ENCODE measurements at places on chromosomes 3 and 15.

GRCh38 chr15:49232236-49232806 is 62.3 kb downstream of the GALK2 start:
- DNase-seq = no peak

DNA sequence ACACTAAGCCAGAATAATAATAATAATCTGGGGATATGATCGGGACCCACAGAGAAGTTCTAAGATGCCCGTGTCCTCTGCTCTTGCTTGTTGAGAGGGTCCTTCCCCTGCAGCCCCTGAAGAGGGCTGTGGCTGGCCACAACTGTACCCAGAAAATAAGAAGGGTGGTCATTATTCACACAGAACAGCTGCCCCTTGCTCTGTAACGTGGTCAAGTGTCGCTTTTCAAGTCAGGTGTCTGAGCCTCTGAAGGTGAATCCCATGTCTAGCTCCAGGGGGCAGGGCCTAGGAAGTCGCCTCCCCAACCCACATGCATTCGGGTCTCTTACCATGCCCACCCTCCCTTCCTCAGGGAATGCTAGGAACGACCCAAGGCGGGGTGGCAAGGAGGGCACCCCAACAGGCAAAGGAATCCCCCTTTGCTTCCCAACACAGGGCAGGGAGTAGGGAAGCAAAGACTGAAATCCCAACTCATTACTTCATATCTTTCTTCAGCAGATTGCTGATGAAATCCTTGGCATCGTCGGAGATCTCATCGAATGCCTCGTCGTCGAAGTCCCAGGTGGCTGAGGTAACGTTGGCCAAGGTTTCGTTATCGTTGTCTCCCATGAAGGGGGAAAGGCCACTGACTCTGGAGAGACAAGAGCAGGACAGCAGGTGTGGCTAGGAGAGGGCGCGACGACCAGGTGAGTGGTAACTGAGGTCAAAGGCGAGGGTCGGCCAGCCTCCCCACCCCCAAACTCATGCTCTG is 44.3 kb upstream of the HACD2 start:
- no peak for DNase-seq

DNA sequence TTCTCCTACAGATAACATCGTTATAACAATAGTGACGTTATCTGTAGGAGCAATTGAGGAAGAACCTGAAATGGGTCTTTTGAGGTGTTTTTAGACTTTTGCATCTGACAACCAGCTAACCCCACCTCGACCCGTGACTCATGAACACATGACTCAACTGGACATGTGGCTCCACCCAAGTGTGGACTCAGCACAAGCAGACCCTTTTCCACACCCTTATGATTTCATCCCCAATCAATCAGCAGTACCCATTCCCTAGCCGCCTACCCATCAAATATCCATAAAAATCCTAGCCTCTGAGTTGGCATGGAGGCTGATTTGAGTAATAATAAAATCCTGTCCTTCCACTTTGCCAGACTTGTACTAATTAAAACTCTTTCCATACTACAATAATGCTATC is 255.4 kb downstream of the ARPP21 start:
- no peak for DNase-seq

DNA sequence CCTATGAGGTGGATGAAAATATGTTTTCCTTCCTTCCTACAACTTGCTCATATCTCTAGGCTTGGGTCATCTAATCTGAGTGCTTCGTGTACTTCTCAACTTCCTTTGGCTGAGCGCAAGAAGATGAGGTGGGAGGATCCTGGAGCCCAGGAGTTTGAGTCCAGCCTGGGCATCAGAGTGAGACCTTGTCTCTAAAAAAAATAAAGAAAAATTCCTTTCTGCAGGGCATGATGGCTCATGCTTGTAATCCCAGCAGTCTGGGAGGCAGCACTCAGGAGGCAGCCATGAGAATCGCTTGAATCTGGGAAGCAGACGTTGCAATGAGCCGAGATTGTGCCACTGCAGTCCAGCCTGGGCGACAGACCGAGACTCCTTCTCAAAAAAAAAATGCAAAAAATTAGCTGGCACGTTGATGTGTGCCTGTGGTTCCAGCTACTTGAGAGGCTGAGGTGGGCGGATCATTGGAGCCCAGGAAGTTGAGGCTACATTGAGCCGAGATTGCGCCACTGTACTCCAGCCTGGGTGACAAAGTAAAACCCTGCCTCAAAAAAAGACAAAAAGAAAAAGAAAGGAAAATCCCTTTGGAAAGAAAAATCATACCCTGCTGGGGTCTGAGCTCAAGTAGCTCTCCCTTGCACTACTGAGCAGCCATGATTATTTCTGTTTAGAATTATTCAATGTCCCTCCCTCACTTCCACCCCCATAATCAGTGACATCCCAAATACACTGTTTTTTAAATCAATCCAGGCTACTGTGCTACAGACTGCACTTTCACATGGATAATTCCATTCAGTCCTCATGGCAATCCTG is 28.0 kb upstream of the RAB11A start:
- DNase-seq = no peak

DNA sequence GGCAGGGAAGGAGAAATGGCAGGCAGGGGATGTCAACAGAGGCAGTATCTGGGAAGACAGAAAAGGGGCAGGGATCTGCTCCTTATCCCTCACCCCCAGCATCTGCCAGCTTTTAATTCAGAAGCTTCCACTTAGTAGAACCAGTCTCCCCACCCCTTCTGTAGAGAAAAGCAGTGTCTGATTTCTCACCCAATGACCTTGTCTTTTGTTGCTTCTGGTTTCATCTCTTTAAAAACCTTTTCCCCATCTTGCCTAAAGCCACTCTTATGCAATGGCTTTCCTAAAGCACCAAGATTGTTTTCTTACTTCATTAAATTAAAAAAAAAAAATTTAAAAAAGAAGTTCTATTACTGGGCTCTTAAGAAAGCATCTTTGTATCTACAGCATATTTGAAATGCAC is 27.8 kb downstream of the ARHGEF3 start:
- DNase-seq = no peak

DNA sequence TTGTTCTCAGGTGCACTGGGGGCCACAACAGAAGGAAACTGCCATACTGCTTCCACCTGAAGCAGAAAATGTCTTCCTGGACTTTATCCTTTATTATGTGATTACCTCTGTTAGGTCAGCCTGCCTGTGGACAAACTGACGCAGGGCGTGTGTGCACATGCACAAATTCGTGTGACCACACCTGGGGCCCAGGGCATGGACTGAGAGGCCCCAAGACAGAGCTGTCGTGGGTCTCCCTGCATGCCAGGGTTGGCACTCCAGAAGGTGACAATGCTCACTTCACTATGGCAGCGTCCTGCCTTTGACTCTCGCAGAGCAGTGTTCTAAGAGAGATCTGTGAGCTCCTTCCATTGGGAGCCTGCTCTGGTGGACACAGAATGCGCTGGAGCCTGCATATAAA is 34.5 kb downstream of the CCDC12 start:
- no peak for DNase-seq

DNA sequence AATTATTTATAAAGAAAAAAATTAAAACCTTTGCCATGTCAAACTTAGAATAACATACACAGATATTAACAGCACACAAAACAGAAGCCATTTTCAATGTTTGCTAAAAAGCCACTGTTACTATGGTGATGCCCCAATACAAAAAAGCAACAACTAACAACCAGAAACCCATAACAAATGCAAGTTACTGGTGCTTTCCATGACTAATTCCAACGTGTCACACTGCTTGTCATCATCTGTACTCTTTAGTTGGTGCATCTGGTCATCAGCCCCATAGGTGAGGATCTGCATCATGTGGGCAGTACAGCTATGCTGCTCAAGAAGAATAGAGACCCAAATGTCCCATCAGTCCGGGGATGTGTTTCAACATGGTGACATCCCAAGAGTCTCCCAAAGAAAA is 52.8 kb downstream of the ATP8B4 start:
- DNase-seq = no peak

DNA sequence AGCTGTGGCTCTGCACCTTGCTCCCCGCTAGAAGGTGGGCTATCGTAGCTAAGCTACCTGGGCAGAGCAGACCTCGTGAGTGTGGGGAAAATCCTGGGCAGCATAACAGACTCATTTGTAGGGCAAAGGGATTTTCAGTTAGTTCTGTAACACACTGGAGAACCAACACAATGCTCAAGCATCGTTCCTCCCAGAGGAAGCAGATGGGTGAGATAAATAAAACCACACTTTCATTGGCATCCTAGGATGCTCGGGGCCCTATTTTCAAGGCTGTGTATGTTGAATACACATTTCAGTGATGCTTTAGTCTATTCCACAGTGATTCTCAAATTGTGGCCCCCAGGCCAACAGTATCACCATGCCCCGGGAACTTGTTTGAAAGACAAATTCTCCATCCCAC is 20.0 kb downstream of the LIPC start:
- no peak for DNase-seq

- no peak for DNase-seq
These were observed 374.6 kb upstream of the CFAP20DC start for GRCh38 chr3:59424268-59425010.

- no peak for DNase-seq
These were observed 49.7 kb downstream of the KLHL25 start for GRCh38 chr15:85745023-85745422.

DNA sequence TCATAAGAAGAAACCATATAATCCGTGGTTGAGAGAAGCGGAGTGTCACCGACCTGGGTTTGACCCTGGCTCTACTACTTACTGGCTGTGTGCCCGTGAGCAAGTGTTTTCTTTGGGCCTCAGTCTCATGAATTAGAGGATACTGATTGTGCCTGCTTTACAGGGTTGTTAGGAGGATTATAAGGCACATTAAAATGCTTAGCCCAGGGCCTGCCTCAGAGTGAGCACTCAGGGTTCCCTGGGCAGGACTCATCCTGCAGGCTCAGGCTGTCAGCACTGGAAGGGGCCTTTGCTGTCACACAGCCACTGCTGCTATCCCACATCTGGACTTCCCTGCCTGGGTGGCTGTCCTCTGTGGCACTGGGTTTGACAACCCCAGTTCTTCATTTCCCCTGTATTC is 4.7 kb downstream of the PLA2G4F start:
- DNase-seq = no peak

- no peak for DNase-seq
These were observed 501.5 kb upstream of the THBS1 start for GRCh38 chr15:39079296-39079847.

DNA sequence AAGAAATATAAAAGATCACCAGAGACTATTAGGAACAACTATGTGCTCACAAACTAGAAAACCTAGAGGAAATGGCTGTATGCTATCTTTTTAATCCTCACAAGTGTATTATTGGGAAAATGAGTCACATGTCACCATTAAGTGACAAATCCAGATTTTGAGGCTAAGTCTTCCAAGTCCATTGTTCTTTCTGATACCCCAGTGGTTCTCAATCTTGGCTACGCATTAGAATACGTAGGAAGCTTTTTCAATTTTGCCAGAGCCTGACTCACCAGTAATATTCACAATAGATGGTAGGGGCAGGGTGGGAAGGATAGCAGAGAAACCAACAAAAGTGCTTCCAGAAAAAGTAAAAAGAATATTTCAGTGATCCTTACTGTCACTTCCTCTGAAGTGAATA is 117.0 kb downstream of the FILIP1L start:
- DNase-seq = no peak

- no peak for DNase-seq
These were observed 50.7 kb downstream of the CLDN11 start for GRCh38 chr3:170469151-170470062.

GRCh38 chr3:35971686-35972085 is 332.4 kb downstream of the ARPP21 start:
- DNase-seq = no peak

- DNase-seq = no peak
These were observed 148.5 kb upstream of the CTDSPL start for GRCh38 chr3:37712918-37713817.

DNA sequence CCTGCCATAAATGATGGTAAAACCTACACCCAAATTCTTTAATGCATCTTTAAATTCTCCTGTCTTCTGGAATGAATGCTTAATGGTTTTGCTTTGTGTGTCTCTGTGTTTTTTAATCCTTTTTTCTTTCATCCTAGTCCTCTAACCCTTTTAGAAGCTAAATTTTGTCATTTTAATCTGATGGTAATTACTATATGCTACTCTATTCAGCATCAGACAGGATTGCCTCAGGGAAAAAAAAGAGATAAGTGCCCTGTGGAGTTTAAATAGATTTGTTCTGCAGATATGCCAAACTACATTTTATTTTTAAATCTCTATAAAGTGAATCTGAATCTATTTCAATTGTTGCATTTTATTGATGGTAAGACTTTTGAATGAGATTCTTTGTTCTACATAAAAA is 966.8 kb downstream of the NSUN3 start:
- DNase-seq = no peak

- DNase-seq = no peak
These were observed 41.9 kb downstream of the CMTM8 start for GRCh38 chr3:32280262-32280910.

Data from stimulated activated CD4-positive, alpha-beta T cell treated with anti-CD3 and anti-CD28 coated beads, Interleukin-15, amount 100 ng/mL, for 1 hour (primary cell).